GM23338 (cell line): ENCODE measurements at places on chromosomes 2 and 18. TPM values are rescaled to one million over a fixed set of nuclear protein-coding genes. Genes with fewer than 3 reads are reported as not detected.

Gene RSAD2
- not detected in 2 replicates for polyA plus RNA-seq

Gene CFAP53
- 0.23 and 0.71 TPM in 2 replicates for polyA plus RNA-seq

Gene IL1RN
- not detected in 2 replicates for polyA plus RNA-seq

Gene RAX
- polyA plus RNA-seq, result 0.16 and 0.68 TPM in 2 replicates

Gene ETAA1
- polyA plus RNA-seq, result 15.8 and 22.2 TPM in 2 replicates

Gene NEUROD1
- polyA plus RNA-seq, result 0.14 TPM in 1 of 2 replicates, not detected in the other

Gene KIF1A
- polyA plus RNA-seq, result 158 and 169 TPM in 2 replicates

Gene PLGLB1
- polyA plus RNA-seq, result 0.82 and 1.6 TPM in 2 replicates
